ENCODE measurements at places on chromosomes 11 and 22.

- no peak for DNase-seq
Observed at GRCh38 chr22:46747646-46748045, 9.6 kb upstream of the CERK start.

GRCh38 chr11:72828692-72829101 lies 14.5 kb downstream of the ATG16L2 start:
- no peak for DNase-seq

- DNase-seq: no peak
Observed at GRCh38 chr22:21043860-21044535, 1.7 kb upstream of the LRRC74B start.

- DNase-seq: no peak
Observed at GRCh38 chr22:47194476-47195155, 432.2 kb downstream of the TBC1D22A start.

- no peak for DNase-seq
Observed at GRCh38 chr11:75319035-75319877, 32.2 kb downstream of the ARRB1 start.

DNA sequence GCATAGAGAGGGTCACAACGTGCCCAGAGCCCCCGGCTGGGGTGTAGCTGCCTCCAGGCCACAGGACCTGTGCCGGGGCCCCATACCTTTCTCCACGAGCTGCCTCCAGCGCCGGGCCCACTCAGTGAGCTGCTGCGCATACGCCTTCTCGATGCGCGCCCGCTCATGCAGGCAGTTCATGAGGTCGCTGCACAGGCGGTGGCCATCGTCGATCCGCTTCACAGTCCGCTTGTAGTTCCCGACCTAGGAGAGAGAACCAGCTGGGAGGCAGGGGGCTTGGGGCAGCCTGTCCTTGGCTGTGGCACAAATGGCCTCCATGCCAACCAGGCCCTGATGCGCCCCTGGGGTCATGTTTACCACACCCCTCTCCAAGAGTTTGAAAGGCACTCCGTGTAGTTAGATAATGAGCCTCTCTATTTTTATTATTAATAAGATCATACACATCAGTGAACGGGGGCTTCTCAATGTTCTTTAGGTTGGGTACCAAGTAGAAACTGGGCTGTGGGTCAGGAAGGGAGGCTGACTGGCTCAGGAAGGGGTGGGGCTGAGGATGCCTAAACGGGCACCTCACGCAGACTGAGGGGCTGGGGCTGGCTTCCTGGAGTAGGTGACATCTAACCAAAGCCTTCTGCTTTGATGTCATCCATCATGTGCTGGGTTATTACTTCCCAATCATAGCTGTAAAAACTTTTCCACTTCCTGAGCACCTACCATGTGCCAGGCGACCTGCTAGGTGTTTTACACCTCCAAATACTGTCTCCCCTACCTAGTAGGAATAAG lies 36.5 kb upstream of the ARFGAP3 start:
- no peak for DNase-seq

DNA sequence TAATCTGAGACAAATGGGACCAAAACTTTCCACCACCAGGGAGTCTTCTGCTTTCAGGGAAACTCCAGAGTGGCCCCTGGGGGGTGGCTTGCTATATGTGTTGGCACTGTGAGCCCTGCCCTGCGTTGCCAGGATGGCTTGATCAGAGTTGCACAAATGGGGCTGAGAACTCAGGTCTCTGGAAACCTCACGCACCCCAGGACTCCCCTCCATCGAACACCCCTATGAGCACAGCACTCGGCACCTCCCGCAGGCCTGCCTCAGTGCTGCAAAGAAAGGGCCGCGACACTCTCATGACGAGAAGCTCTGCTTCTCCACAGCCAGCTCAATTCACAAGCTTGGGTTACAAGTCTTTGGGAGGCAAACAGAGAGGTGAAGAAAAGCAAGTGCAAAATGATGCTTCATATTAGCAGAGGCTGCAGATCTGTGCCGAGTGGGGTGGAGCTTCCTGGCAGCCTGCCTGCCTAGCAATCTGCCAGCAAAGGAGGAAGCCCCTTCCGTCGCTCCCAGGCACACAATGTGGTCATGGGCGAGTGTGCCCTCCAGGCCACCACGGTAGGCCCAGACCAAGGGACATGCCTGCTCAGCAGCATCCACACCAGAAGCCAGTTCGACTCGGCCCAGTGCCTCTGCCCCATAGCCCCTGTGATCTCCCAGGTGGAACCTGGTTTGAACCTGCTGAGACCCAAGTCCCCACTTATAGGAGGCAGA lies 55.7 kb downstream of the MYH9 start:
- DNase-seq: no peak

GRCh38 chr11:67662835-67663531 lies 11.4 kb downstream of the ALDH3B2 start:
- no peak for DNase-seq

DNA sequence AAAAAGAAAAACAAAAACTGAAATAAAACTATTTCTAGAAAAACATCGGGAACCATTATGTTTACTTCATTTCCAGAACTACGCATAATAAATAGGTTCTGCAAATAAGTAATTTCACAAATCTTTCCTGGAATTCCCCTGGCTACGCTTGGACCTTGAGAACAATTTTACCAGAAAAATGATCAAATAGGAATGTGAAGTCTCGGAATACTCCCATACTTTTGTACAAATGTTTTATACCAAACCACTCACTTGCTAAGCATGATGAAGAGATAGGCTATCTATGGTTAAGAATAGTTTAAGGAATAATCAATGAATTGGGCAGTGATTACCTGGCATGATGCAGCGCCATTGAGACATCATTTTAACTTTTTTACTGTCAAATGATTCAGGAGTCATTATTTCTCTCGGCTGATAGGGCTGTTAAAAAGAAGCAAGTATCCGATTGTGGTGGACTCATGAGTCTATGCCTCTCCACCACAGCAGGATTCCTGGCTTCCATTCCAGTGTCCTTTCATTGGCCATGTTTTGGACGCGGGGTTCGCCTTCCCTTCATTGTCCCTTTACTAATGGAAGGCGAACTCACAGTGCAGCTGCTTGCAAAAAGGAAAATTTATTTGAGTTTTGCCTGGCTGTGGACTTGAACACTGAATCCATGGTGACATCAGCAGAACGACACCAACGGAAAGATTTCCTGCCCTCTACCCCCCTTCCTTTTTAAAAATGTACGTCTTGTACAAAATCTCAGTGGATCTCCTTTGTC lies 39.9 kb upstream of the BLID start:
- no peak for DNase-seq

DNA sequence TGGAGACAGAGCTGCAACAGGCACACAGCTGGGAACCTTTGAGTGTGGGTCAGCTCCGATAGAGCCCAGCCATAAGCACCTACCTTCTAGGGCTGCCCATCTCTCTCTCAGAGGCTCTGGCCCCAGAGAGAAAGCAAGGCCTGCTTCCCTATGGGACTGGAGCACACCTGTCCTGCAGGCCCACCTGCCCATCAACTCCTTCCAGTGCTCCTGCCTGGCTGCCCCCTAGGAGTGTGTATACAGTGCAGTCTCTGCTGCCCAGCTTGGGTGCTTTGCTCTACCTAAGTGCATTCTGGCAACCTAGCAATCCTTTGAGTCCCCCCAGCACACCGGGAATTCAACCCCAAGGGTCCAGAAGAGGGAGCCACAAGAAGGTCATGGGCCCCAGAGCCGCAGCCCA lies 21.0 kb downstream of the OR8G5 start:
- DNase-seq: no peak

DNA sequence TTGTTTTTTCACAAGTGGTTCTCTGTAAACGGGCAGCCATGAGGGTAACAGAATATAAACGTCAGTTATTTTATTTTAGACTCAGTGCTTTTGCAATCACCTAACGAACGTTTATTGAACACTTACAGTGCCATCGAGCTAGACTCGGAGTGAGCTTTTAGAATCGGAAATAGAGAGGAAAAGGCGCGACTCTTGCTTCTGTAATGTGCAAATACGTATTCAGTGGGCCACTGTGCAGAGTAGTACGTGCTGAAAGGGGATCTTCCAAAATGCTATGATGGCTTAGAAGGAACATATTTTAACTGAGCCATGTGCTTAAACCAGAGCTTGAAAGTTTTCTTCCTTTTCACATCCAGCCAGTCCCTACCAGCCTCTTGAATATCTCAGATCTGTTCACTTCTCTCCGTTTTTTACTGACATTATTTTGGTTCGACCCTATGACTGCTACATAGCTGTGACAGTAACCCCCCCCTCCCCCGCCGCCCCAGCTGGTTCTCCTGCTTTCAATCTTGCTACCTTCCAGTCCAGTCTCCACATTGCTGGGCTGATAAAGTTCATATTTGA lies 468 bp downstream of the DDIAS start:
- DNase-seq: no peak

- no peak for DNase-seq
Observed at GRCh38 chr22:17957693-17958092, 66.7 kb downstream of the MICAL3 start.

- peak; percentile 64 for DNase-seq
Observed at GRCh38 chr22:36465232-36466021, 16.0 kb downstream of the TXN2 start.

GRCh38 chr22:38207898-38208432 lies 6.2 kb downstream of the MAFF start:
- no peak for DNase-seq

DNA sequence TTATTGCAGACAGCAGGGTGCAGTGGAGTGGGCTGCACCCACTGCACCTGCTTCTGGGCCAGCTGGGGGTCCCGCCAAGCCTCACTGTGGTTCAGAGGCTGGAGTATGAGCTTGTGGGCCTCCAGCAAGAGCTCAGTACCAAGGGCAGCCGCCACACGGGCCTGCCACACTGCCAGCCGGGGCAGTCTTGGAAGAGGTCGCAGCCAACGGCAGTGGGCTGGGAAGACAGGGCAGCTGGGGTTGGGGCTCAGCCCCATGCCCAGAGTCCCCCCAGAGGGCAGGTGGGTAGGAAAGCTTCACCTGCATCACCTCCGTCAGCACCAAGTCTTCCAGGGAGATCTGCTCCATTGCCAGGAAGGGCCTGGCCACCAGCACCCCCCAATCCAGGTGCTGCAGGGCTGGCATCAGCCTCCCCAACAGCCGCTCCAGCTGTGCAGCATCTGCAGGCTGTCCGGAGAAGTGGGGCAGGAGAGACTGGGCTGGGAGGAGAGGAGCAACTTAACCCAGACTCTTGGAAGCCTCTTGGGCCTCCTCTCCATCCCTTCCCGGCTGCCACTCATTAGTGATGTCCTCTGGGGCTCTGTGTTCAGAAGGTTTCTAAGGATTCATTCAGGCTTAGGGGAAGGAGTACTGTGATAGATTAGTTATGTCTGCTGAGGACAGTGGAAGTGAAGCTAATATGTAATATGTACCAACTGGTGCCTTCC lies 1.1 kb upstream of the GSTT4 start:
- no peak for DNase-seq

DNA sequence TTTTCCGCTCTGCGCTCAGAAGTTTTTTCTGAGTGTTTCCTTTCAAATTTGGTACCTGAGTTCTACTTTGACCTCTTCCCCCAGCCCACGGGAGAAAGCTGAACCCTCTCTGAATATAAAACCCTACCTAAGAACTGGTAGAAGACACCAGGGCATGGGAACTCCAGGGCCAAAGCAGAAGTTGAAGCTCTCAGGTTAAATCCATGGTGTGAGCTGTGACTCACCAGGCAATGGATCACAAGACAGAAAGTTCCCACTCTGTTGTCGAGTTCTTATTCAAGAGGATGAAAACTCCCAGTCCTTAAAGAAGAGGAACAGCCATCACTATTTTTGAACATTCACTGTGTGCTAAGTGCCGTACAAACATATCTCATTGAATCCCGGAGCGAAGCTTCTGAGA lies 8.9 kb downstream of the TMEM218 start:
- DNase-seq: no peak

- no peak for DNase-seq
Observed at GRCh38 chr11:72860592-72860991, 46.4 kb downstream of the ATG16L2 start.

- peak; percentile 29 for DNase-seq
Observed at GRCh38 chr11:111623527-111624030, 21.3 kb downstream of the SIK2 start.

DNA sequence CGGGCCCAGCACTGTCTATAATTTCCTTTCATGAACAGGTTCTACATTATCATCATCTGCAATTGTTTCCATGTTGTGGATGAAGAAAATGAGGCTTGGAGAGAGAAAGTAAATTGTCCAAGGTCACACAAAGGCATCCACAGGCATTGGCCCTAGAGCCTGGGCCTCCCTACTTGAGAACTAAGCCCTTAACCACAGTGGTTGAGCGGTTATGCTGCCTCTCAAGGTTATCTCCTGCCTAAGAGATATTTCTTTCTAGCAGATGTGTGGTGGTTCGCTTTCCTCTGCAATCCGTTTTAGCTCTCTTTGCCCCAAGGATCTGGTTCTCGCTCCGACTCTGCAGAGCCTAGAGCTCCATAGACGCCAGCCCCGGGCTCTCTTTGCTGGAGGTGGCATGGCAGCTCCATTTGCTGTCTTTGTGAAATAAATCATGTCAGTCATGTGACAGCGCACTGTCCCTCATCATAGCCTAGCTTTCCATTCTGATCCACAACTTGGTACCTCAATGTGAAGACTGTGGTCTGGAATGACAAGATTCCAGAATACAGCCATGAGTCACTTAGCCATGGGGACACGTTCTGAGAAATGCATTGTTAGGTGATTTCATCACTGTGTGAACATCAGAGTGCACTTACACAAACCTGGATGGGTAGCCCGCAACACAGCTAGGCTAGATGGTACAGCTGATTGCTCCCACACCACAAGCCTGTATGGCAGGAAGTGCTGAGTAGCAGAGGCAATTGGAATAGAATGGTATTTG lies 27.2 kb downstream of the RPS6KA4 start:
- DNase-seq: no peak

- no peak for DNase-seq
Observed at GRCh38 chr11:43574949-43575912, 105.3 kb upstream of the HSD17B12 start.

GRCh38 chr22:48652796-48653195 lies 1174.9 kb downstream of the BRD1 start:
- DNase-seq: no peak

- no peak for DNase-seq
Observed at GRCh38 chr11:7449841-7450214, 35.5 kb upstream of the OLFML1 start.
